ENCODE measurements at places on chromosomes 16 and 17.
A peak's percentile ranks its signal among the peaks of the same experiment; 100 is the strongest.

DNA sequence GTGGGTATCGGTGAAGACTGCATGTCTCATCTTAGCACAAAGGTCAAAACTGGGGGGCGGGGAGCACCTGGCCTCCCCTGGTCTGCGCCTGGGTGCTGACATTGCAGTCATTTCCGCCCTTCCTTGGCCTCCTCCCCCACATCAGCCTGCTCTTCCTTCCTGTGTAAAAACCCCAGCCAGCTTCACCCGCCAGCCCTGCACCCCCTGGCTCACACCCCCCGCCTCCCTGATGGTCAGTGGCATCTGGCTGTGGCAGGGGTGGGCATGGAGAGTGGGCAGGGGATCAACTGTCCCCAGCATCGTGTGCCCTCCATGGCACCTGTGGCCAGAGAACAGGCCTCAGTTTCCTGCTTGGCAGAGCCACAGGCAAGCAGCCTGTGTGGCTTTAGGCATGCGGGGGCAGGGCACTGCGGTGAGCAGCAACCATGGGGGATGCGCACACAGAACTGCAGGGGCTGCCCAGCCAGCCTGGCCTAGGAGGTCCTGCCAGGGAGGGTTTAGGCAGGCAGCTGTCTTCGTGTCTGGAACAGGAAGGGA is 26.5 kb upstream of the LASP1NB start:
- DNase-seq: no peak

DNA sequence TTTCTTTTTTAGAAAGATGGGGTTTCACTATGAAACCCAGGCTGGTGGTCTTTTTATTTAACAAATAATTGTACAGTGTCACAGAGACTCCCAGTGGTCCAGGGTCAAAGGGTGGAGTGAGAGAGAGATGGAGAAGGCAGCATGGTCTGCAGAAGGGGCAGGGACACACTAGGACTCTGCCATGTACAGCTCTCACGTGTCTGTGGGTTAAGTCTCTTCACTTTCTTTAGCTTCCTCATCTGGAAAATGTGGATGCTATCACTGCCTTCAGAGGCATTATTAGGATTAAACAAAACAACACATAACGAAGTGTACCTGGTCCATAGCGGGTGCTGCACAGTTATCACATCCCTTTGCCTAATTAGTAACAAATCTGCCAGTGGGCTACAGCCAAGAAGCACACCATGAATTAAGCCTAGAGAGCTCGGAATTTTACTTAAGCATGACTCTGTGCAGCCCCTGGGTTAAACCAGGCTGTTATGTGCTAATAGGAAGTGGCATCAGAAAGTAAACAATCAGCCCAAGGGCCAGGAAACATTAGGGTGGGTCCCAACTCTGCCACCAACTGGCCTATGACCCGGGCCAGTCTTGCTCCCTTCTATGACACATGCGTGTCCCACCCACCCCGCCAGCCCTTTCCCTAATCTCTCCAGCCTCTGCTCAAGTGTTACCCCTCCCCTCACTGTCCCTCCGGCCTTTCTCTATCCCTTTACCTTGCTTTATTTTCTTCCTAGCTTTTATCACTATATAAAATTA is 13.9 kb downstream of the TOP3A start:
- no peak for DNase-seq

GRCh38 chr16:35516971-35517370 is 2057.6 kb downstream of the TP53TG3F start:
- DNase-seq: no peak

GRCh38 chr16:88014954-88015805 is 63.9 kb downstream of the BANP start:
- DNase-seq: no peak

DNA sequence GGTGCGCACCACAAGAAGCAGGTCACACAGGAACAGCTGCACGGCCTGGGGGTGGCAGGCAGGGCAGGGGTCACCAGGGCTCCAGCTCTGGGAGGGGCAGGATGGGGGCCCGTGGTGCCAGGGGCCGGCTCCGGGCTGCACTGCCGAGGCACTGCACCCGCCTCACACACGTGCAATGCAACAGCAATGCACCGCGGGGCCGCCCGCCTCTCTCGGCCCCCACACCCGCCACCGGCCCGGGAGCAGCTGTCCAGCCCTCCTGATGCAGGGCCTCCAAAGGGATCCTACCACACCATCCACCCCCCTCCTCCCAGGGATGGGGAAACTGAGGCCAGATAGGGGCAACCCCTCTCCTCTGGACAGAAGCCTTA is 23.1 kb downstream of the SREBF1 start:
- DNase-seq: no peak

DNA sequence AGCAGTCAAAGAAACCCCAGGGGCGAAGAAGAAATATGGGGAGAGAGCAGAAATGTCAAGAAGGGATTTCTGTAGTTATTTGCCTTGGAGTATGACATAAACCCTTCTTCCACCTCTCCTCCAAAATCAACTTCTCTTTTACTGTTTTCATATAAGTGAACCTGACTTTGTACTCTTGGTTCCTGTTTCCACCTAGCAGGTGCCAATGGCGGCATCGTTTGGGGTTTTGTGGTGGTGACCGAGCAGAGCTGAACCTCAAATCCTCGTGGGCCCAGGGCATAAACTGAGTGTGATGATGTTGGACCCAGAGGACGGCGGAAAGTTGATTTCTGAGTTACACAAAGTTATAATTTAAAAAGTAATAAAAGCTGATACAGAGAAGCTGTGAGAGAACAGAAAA is 39.6 kb upstream of the PSMD7 start:
- DNase-seq: no peak

DNA sequence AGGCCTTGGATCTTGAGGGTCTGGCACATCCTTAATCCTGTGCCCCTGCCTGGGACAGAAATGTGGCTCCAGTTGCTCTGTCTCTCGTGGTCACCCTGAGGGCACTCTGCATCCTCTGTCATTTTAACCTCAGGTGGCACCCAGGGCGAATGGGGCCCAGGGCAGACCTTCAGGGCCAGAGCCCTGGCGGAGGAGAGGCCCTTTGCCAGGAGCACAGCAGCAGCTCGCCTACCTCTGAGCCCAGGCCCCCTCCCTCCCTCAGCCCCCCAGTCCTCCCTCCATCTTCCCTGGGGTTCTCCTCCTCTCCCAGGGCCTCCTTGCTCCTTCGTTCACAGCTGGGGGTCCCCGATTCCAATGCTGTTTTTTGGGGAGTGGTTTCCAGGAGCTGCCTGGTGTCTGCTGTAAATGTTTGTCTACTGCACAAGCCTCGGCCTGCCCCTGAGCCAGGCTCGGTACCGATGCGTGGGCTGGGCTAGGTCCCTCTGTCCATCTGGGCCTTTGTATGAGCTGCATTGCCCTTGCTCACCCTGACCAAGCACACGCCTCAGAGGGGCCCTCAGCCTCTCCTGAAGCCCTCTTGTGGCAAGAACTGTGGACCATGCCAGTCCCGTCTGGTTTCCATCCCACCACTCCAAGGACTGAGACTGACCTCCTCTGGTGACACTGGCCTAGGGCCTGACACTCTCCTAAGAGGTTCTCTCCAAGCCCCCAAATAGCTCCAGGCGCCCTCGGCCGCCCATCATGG is 4.0 kb upstream of the ADGRG3 start:
- DNase-seq: no peak

DNA sequence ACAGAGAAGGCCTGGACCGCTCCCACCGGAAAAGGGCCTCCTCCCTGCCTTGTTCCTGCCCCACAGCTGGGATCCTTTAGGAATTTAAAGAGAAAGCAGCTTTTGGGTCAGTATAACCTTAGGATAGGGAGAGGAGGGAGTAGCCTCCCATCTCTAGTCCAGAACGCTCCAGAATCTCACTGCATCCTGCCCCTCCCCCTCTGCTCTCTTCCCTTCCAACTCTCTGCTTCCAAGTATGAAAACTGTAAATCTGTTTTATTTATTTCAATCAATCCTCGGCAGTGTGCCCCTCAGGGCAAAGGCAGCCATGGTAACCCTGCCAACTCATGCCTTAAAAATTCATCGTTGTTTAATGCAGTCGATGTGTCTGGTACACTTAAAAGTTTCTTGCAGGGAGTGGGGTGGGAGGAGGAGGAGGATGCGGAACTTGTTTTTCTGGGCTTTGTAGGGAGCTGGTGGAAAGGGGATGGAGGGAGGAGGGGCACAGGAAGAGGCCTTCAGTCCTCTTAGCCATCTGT is 21.2 kb upstream of the MTSS2 start:
- DNase-seq: no peak

GRCh38 chr17:81153340-81153803 is 11.9 kb upstream of the PVALEF start:
- peak; percentile 67 for DNase-seq
